ENCODE measurements at places on chromosomes 4 and X.

DNA sequence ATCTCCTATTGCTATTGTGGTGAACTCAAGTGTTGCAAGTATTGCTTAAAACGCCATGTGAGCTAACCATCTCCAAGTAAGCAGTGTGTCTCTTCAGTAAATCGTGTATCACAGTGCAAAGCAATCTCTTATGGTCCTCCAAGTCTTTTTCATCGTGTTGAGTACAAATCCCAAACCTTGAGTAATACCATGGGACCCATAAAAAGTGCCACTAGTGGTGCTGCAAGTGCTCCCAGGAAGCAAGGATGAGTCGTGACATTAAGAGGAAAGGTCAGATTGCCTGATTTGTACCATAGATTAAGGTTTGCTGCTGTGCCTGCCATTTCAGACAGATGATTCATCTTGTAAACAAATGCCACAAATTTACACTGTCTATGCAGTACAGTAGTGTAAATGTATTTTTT, 66.9 kb upstream of the BMPR1B start:
- DNase-seq = no peak

- no peak for DNase-seq
Observed at GRCh38 chrX:45352611-45353010, 151.9 kb upstream of the DIPK2B start.

- no peak for DNase-seq
Observed at GRCh38 chr4:163284304-163284703, 48.1 kb downstream of the NPY1R start.

DNA sequence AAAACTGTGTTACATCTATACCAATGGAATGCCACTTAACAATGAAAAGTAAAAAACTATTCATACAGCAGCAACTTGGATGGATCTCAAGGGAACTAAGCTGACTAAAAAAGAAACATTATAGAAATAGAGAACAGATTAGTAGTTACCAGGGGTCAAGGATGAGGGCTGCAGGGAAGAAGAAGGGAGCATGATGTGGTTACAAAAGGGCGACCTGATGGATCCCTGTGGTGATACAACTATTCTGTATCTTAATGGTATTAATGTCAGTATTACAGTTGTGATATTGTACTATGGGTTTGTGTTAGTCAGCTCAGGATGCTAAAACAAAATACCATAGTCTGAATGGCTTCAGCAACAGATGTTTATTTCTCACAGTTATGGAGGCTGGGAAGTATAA, 190.7 kb downstream of the ZNF674 start:
- DNase-seq = no peak

GRCh38 chr4:74934016-74934831, 1.3 kb downstream of the PARM1 start:
- DNase-seq = no peak

DNA sequence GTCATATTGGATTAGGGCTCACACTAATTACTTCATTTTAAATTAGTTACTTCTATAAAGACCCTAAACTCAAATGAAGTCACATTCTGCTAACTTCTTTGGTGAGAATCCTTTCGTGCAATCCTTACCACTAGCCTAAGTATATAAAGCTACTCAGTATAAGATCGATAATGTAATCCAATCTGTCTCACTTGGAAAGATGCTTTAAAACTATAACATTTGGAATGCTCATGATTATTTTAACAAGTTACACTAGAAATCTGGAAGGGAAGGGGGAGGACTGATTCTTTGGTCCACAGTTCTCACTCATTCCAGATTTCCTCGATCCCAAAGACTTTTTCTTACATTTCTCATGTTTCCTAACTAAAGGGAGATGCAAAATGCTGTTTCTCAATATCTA, 336.4 kb upstream of the SLIT2 start:
- no peak for DNase-seq

DNA sequence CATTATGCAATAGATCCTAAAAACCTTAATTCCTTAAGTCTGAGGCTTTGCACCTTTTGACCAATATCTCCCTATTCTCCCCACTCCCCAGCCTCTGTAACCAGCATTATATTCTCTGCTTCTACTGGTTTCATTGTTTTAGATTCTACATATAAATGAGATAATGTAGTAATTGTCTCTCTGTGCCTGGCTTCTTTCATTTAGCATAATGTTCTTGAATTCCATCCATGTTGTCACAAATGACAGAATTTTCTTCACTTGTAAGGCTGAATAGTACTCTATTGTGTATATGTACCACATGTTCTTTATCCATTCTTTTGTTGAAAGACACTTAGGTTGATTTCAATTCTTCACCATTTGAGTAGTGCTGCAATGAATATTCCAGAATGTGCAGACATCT, 66.0 kb downstream of the MAGEC1 start:
- no peak for DNase-seq

Data from NCI-H1436 treated with DMSO at 0.1 percent for 48 hours (cell line).